ENCODE measurements at places on chromosomes 6 and 20. TPM values are rescaled to one million over a fixed set of nuclear protein-coding genes. Genes with fewer than 3 reads are reported as not detected.

Gene ELOVL4
- polyA plus RNA-seq = 0.25 TPM

Gene ARFGEF3
- 1.2 TPM for polyA plus RNA-seq

Gene DDR1
- polyA plus RNA-seq = 83.5 TPM

Gene SLC25A27
- 11.0 TPM for polyA plus RNA-seq

Gene TGM3
- 2.7 TPM for polyA plus RNA-seq

Gene NKAIN2
- 0.07 TPM for polyA plus RNA-seq

Gene RUNX2
- 0.31 TPM for polyA plus RNA-seq

Gene GJA10
- polyA plus RNA-seq = not detected

All from adipose tissue (tissue), 3 donors.